Activated CD4-positive, alpha-beta T cell treated with anti-CD3 and anti-CD28 coated beads for 1 hour (primary cell): ENCODE measurements at places on chromosomes 2 and 18.

DNA sequence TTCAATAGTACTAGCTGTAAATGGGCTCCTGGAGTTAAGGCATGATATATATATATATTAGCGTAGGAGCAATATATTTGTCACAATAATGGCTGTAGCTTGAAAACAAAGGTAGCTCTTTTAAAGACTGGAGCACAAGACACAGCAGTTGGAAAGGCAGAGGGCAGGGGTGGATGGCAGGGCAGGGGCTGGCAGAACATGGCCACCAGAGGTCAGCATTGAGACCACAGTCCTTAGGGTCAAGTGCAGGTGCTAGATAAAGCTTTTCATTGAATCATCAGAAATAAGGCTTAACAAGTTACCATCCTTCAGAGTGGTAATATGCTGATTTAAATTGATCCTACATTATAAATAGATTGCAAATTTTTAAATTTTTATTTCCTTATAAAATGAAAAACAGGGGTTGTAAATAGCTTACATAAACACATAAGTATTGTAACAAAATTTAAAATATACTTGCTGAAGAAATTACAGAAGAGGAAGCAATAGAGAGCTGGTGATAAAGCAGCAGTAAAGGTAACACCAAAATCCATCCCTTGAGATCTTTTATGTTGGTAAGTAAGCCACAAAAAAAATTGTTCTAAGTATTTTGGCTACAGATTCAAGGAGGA lies 161.2 kb upstream of the PIEZO2 start:
- DNase-seq: no peak

DNA sequence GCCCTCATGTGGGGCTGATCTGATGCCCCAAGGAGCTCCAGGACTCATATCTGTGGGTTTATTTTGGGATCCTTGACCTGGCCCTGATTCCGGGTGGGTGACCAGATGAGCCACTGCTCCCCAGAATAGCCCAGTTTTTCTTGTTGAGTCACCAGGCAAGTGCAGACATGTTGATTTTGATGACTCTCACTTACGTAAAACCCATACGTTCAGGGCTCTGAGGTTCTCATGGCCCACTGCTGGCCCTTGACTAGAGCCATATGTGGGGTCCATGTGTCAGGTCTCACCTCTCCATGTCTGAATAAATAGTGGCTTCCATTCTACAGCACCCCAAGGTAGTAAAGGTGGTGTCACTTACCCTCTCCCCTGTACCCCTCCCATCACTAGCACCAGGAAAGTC lies 41.9 kb downstream of the CDC42EP3 start:
- DNase-seq: no peak

GRCh38 chr2:37367984-37368383 lies 23.6 kb downstream of the QPCT start:
- DNase-seq: no peak

GRCh38 chr2:235506997-235507615 lies 13.3 kb downstream of the AGAP1 start:
- no peak for DNase-seq

- DNase-seq: no peak
Observed at GRCh38 chr18:54852780-54853675, 24.8 kb downstream of the RAB27B start.

DNA sequence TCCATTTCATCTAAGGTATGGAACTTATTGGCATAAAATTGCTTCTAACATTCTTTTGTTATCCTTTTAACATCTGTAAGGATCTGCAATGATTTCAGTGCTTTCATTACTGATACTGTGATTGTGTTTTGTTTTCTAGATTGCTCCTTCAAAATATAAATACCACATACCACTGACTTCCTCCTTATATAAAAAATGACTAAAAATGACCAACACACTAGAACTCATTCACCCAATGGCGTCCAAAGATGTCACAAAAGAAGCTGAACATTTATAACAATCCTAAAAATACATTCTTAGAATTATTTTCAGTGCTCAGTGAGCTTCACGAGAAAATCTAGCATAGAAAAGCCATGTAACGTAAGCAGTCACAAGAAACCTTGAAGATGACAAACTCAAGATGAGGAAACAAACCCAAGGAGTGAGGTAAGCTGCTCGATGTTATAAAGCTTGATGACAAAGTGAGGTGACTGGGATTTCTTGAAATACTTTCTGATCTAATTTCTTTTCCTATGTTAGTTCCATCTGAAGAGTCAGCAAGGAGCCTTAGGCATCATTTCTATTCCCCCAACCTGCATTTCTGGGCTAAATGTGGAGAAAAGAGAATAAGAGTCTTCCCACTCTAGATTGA lies 42.6 kb downstream of the PNO1 start:
- no peak for DNase-seq

- DNase-seq: no peak
Observed at GRCh38 chr2:172725746-172726145, 9.9 kb upstream of the RAPGEF4 start.
